Stimulated activated CD8-positive, alpha-beta memory T cell treated with anti-CD3 and anti-CD28 coated beads, Interleukin-4, amount 100 ng/mL, for 1 hour (primary cell): ENCODE measurements at places on chromosomes 4 and X.

GRCh38 chr4:188177997-188178675, 38.9 kb downstream of the TRIML1 start:
- DNase-seq: no peak

- DNase-seq: no peak
Measured at GRCh38 chr4:174540175-174540574, 17.9 kb upstream of the HPGD start.

DNA sequence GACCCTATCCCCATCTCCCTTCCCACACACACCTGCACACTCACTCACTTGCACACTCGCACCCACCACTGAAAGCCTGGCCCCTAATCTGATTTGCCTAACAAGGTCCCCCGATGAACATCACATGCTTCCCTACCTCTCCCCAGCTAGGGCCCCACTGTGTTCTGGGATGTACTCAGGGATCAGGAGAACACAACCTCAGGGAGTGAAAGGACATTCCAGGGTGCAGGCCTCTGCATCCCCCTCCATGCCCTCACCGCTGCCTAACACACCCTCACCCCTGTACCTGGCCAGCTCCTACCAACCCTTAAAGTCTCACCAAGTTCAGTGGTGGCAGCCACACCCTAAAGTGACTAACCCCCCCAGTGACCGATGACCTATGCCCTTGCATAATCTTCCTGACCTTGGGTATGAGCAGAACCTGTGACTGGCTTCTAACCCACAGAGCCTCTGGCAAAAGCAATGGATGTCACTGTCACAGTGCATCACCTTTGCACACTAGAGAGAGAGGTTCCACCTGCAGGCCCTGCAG, 2.4 kb upstream of the AFAP1 start:
- no peak for DNase-seq

DNA sequence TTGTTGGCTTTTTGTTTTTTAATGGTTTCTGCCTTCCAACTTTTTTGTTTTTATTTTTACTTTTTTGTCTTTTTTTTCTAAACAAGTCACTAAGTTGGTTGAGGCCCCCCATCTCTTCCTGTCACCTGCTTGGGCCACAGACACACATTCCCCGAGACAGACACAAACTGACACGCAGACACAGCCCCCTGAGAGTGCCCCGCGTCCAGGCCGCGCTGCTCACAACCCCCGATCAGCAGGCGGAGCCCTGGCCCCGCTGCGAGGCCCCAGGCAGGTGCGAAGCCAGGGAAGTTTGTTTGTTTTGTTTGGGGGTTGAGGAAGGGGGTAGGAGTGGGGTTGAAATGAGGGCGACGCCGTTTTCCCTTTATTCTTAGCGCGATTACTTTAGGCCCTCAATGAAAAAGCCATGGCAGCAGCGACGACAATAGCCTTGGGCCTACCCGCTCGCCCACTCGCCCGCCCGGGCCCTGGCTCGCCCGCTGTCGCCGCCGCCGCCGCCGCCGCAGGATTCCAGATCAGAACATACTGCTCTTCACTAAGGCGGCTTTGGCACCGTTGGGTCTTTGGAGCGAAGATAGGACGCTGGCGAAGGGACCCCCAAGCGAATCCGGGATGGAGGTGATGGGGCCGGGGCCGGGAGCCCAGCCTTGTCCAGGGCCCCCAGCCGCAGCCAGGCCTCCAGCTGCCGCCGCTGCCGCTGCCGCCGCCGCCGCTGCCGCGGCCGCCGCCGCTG, 3.1 kb downstream of the PHOX2B start:
- no peak for DNase-seq

DNA sequence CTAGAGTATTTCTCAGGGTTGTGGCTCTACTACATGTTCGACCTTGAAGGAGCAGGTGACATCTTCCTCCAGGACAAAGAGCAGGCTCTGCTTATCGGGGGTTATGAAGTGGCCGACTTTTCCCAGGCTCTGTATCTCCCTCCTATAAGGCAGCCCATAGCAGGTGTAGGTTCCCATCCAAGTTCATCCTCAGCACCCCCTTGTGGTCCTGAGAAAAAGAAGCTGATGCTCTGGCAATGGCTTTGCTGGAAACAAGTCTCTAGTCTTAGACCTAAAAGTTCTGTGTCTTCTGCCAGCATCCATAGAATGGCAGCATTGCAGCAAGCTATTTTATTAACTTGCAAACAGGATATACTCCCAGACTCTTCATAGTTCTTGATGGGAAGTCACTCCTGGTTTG, 836.6 kb upstream of the PRKX start:
- no peak for DNase-seq

- DNase-seq: no peak
Measured at GRCh38 chr4:95250544-95251137, 298.1 kb downstream of the UNC5C start.

DNA sequence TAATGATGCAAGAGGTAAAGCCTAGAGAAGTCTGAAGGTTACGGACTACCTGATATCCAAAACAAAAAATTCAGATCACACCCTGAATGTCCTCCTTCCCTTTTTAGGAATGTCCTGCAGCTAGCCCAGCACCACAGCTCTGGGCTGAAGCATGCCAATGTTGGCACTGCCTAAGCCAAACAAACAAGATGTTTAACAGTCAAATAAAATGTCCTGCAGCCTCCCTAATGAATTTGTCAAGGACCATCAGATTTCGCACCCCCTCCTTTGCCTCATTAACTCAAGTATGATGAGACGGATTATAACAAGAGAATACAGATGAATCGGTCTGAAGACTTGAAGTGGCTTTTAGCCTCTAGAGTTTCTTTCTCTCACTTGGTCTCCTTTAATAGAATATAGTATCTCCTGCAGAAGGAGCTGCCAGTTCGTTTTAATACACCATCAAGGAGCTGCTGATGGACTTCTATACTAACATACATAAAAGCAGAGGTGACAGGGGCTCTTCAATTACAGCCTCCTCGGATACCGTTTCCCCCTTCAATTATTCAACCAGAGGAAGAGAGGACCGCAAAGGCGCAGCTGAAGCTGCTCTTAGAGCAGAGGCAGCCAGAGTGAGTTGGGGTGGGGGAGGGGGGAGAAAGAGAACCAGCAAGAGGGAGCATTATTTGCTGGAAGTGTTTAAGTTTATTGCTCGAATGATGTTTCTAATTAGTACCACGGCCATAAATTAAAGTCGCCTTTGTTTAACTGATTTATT, 3.0 kb upstream of the MAB21L2 start:
- DNase-seq: no peak
